ENCODE measurements at places on chromosomes 11 and 22. TPM values are rescaled to one million over a fixed set of nuclear protein-coding genes. Genes with fewer than 3 reads are reported as not detected.

The CALCA gene
- not detected for total RNA-seq

The PNPLA3 gene
- total RNA-seq = 0.94 TPM

The GLYAT gene
- total RNA-seq = not detected

The CRYBB2 gene
- total RNA-seq = not detected

The TRIM66 gene
- total RNA-seq = 1.5 TPM

The PDE2A gene
- 1.2 TPM for total RNA-seq

The PPME1 gene
- 57.9 TPM for total RNA-seq

Data from A549 treated with GW870086 at 1 μM for 4 hours (cell line).